ENCODE measurements at places on chromosomes 16 and 17.

- no peak for DNase-seq
Observed at GRCh38 chr16:66043326-66043725, 323.2 kb upstream of the CDH5 start.

DNA sequence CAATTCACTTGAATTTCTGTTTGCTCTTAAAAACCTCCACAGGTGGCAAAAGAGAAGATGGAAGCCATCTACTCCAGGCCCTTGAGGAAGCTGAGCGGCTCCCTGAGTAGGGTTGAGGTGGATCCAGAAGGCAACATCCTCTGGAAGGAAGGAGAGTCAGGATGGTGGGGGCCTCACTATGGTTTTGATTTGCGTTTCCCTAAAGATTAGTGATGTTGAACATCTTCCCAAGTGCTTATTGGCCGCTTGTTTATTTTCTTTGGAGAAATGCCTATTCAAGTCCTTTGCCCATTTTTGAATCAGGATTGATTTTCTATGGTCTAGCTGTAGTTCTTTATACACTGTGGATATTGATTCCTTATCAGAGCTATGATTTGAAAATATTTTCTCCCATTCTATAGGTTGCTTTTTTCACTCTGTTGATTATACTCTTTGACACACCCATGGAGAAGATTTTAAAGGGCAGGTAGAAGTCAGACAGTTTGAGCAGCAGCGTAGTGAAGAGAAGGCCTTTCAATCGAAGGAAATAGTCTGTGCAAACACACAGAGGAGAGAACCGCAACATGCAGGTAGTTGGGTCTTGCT is 58.6 kb downstream of the WSB1 start:
- no peak for DNase-seq

DNA sequence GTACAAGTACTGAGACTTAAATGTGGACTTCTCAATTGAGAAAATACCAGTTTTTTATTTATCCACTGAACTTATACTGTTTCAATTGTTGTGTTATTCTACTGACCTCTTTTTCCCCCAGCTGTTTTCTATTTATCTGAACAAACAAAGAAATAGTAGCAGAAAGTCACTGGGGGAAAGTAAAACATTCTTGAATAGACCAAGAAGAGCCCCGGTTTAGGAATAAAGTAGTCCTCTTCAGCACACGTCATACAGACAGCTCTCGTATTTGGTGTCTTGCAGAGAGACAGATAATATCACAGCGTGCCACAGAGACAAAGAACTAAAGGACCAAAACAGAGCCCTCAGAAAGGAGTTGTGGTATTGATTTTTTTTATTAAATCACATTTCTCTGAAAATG is 1159.1 kb upstream of the CDH8 start:
- no peak for DNase-seq

DNA sequence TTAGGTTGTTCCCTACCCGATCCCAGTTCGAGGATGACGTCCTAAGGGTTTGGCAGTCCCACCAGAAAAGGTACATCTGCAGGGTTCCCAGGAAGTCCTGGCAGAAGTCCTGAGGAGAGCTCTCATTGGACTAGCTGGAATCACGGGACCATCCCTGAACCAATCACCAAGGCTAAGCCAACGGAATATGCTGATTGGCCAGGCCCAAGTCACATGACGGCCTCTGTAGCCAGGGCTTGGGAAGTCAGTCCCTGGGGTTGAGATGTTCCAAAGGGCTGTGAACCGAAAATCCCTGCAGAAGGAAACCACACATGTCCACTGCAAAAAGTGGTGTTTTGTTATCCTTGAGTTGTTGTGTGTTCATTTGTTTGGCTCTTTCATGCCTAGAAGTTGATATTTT is 68.2 kb upstream of the ZNF423 start:
- DNase-seq = no peak

GRCh38 chr17:66637491-66637890 is 197.4 kb upstream of the CACNG5 start:
- DNase-seq = no peak

- DNase-seq = no peak
Observed at GRCh38 chr17:70886648-70887047, 717.3 kb downstream of the KCNJ2 start.

DNA sequence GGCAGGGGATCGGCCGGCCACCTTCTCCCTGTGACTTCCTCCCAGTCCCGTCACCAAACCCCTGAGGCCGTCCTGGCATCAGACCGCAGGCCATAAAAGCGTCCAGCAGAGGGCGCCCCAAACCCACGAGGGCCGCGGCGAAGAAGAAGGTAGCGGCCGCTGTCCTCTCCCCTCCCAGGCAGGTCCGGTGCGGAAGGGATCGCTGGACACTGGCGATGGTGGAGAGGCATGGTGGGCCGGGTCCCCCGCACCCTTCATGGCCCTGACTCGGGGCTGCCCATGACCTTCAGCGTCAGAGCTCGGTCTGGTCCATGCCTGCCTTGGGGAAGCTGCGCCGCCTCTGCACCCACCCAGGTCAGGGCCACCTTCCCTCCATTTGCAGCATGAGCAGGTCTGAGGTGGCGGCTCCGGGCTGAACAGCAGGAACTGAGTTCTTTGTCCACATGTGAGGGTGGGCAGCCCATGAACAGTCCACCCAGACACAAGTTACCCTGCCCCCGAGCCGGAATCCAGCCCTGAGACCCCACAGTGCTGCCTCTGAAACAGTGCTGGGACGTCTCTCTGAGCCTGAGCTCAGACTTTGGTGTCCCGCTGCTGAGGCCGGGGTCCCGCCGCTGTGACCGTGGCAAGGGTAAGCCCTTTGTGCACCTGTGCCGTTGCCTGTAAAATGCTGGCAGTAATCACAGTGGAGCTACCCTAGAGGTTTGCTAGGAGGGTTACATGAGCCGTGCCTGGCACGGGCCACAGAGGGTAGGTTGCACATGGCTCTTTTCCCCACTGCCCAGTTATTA is 40.8 kb upstream of the CMIP start:
- no peak for DNase-seq

DNA sequence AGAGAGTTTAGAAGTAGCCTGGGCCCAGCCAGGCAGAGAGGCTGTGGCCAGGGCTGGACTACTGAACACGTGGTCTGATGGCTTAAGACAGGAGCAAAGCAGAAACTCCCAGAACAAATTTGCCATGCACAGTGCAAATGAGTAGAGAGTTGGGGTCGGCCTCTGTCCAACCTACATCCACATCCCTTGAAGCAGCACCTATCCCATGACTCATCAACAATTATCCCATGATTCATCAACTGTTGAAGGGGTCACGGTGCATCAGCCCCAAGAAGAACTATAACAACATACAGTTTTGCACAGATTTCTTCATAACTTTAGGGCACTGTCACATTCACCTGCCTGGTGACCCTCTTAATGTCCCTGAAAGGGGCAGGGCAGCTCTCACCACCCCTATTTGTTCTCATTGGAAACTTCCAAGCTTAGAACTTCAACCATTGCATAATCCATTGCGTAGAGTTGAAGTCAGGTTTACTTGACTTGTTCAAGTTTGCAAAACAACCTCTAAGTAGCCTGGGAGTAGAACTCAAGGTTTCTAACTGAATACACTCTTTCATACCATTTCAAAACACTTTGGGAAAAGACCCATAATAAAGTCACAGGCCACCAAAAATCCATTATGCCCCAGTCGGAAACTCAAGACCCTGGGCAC is 235.2 kb upstream of the CDH5 start:
- DNase-seq = no peak

DNA sequence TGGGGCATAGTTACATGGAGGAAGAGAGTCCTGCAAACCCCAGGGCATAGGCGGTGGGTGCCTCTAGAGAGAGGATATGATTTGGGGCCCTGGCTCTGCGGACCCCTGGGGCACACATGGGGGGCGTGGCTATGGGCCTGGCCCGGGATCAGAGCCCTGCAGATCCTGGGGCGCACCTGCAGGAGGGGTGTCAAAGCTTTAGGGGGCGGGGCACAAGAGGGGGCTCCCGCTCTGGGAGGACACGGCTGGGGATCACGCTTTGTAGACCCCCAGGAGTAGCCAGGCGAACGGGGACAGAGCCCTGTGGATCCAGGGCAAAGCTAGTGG is 497 bp downstream of the BCL7C start:
- no peak for DNase-seq

- no peak for DNase-seq
Observed at GRCh38 chr17:31697838-31698237, 161.2 kb downstream of the COPRS start.

- no peak for DNase-seq
Observed at GRCh38 chr17:59221159-59221847, 992 bp downstream of the GDPD1 start.

DNA sequence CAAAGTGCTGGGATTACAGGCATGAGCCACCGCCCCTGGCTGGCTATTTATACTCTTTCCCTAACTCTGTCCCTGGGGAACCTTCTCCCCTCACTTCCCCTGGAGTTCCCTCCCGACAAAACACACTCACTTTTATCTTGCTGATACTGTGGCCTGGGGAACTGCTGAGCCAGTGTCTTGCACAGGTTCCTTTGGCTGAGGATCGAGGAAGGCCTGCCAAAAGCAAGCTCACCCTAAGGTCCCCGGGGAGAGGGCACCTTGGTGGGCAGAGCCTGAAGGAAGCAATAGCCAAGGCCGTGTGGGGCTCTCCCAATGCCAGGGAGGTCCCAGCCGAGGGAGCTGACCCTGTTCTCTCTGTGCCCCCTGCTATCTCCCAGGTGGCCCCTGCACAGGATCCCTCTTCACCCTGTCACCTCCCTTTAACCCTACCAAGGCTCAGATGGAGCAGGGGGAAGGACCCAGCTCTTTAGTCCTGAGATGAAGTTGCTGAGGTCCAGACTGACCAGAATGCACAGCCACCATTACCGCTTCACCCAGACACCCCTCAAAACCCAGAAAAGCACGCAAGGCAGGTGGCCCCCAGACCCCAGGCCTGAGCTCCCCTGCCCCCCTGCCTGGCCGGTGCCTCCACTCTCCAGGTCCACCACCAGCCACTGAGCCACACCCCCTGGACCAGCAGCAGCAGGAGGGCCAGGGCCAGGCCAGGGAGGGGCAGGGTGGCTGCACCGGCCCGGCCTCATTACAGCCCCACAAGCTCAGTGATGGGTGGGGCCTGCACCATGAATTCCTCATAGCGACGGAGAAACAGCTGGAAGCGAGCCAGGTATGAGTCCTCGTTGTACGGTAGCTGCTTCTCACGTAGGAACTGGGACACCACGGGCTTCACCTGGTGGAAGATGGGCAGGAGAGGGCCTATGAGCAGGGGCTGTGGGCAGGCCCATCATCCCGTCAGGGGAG is 5.1 kb upstream of the FDXR start:
- DNase-seq = no peak
